GM18507 (cell line): ENCODE measurements at places on chromosomes 6 and 20.
A peak's percentile ranks its signal among the peaks of the same experiment; 100 is the strongest.

- no peak for DNase-seq
Measured at GRCh38 chr20:60941379-60941778, 310.7 kb upstream of the CDH4 start.

DNA sequence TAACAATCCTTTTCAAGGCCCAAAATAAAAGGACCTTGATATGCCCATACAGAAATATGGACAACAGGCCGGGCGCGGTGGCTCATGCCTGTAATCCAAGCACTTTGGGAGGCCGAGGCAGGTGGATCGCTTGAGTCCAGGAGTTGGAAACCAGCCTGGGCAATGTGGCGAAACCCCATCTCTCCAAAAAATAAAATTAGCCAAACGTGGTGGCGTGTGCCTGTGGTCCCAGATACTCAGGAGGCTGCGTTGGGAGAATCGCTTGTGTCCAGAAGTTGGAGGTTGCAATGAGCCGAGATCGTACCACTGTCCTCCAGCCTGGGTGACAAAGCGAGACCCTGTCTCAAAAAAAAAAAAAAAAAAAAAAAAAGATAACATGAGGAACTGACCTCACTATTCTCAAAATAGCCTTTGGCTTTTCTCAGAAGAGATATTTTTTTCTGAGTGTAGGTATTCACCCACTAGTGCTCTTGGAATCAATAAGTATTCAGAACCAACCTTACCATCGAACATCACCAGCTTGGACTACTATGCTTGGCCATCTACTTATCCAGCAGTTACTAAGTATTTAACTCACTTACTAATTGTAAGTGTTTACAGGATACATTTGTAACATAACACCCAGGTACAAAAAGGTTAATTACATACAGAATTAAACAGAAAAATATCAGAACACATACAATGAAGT, 99.2 kb downstream of the OR2B2 start:
- DNase-seq = no peak

- no peak for DNase-seq
Measured at GRCh38 chr6:42520786-42521607, 42.8 kb upstream of the UBR2 start.

- no peak for DNase-seq
Measured at GRCh38 chr20:56088375-56088774, 83.1 kb upstream of the CBLN4 start.

- no peak for DNase-seq
Measured at GRCh38 chr6:36546308-36546919, 865 bp downstream of the STK38 start.

DNA sequence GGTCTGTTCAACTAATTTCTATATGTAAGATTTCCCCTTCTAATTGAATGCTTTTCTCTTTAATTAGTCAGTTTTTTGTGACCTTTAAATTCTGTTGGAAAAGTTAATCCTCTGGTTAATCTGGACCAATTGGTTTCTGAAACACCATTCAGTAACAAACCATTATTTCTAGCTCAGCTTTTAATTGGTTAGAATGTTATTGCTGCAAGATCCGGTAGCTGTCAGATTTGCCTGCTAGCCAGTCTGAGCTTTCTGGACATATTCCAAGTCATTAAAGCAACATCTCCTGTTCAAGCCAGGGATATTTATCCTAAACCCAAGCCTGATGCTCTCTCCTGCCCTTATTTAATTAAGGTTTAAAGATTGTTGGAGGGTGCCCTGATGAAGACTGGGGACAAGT, 55.1 kb upstream of the FBXL4 start:
- DNase-seq = no peak

DNA sequence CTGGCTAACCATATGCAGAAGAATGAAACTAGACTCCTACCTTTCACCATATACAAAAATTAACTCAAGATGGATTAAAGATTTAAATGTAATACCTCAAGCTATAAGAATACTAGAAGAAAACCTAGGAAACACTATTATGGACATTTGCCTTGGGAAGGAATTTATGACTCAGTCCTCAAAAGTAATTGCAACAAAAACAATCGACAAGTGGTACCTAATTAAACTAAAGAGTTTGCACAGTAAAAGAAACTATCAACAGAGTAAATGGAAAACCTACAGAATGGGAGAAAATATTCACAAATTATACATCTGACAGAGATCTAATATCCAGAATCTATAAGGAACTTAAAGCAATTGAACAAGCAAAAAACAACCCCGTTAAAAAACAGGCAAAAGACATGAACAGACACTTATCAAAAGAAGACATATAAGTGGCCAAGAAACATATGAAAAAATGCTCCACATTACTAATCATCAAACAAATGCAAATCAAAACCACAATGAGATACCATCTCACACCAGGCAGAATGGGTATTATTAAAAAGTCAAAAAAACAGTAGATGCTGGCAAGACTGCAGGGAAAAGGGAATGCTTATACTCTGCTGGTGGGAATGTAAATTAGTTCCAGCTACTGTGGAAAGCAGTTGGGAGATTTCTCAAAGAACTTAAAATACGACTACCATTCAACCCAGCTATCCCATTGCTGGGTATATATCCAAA, 31.9 kb downstream of the RALGAPB start:
- DNase-seq = no peak

GRCh38 chr20:16125816-16126215, 447.4 kb downstream of the KIF16B start:
- DNase-seq = no peak

DNA sequence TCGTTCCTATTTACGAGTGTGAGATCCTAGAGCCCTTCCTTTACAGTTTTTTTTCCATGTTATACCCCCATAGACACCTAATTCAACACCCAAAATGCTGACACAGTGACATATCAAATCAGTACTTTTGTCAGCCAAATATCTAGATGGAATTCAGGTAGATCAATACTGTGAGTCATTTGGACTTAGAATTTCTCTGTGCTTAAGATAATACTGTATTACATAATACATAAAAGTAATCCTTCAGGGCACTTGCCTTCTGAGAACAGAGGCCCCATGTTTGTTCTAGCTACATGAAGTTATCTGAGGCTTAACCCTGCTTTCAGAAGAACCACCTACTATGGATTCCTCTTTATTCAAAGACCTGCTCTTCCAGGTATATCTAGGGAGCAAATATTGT, 623.1 kb downstream of the PHF3 start:
- DNase-seq = no peak

GRCh38 chr6:2205396-2205795, 40.0 kb downstream of the GMDS start:
- no peak for DNase-seq

- DNase-seq = no peak
Measured at GRCh38 chr20:62709537-62709905, 885 bp downstream of the NTSR1 start.

- DNase-seq = no peak
Measured at GRCh38 chr6:19325335-19325789, 511.8 kb upstream of the ID4 start.

- no peak for DNase-seq
Measured at GRCh38 chr6:1585669-1586049, 24.1 kb upstream of the FOXC1 start.

- no peak for DNase-seq
Measured at GRCh38 chr20:47232518-47232917, 124.0 kb downstream of the ZMYND8 start.

GRCh38 chr20:11332381-11332780, 585.3 kb upstream of the BTBD3 start:
- no peak for DNase-seq

GRCh38 chr20:63268671-63269439, 3.8 kb upstream of the ARFGAP1 start:
- no peak for DNase-seq

DNA sequence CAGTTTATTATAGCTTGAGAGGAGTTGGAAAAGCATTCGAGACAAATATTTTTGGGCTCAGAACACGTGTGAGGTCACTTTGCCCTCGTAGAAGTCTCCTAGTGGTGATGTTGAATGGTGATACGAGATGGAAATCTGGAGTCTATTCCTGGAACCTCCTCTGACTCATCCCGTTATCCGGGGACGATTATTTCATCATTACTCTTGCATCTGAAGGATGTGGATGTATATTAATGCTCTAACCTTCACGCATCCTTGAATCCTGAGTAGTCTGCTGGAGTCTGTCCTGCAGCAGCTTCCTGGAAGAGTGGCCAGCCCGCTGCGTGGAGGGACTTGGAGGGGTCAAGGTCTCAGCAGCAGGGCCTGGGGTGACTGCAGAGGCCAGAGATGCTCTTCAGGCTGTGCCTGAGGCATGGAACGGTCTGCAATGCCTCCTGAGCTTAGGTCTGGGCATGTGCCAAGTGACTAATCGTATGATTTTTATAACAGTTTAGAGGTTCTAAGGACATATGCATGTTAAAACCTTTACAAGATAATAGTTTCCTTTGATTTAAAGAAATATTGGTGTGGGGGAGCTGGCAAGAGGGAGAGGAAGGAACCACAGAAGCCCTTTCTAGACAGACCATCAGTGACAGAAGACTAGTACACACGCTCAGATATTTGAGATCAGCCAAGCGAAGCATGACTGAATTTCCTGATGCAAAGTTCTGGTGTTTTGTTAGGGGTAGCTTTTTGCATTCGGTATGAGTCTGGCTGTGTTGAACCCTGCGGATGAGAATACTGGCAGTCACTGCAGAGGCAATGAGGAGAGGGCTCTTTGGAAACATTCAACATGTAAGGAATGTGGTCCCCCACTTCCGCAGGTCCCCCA, 400.2 kb downstream of the QKI start:
- no peak for DNase-seq

- DNase-seq = no peak
Measured at GRCh38 chr6:158625881-158626305, 18.6 kb downstream of the DYNLT1 start.

DNA sequence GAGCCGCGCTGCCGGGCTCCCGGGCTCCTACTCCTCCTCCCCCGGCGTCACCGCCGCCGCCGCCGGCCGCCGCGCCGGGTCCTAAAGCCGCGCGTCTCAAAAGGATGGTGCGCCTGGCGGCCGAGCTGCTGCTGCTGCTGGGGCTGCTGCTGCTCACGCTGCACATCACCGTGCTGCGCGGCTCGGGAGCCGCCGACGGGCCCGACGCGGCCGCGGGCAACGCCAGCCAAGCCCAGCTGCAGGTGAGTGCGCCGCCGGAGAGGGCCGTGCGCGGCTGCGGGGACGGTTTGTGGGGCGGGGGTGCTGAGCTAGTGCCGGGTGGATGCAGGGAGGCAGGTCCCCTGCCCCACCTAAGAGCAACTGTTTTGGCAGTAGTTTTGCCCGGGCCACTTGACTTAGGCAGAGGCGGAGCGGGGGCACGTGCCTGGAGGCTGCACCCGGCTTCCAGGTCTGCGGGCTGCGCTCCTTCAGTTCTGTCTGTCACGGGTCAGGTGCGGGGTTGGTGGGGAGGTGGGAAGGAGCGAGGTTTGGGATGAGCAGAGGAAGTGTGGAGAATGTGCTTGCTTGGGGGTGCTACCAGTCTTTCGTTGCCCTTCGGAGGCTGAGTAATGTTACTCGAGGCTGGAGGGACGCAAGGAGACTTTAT, 722 bp downstream of the ISM1 start:
- peak; percentile 22 for DNase-seq

- no peak for DNase-seq
Measured at GRCh38 chr6:13235339-13235738, 93.0 kb downstream of the TBC1D7 start.

- peak; percentile 12 for DNase-seq
Measured at GRCh38 chr20:50449738-50450492, 60.3 kb upstream of the PTPN1 start.

DNA sequence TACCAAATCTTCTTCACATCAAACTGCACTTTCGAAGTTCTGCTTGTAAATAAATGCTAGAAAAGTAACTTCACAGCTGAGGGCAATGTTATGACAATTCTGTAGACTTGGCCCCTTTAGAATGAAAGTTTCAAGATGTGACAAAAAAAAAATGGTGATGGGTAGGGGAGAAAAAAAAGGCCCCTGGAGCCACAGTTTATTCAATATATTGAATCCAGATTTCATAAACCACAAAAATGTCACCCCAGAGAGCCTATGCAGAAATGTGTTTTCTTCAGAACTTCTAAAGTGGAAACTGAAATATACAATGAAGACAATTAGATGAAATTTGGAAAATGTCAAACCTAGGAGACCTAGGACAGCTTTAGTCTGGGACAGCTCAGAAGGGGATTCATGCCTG, 143.1 kb downstream of the EDN3 start:
- DNase-seq = no peak

DNA sequence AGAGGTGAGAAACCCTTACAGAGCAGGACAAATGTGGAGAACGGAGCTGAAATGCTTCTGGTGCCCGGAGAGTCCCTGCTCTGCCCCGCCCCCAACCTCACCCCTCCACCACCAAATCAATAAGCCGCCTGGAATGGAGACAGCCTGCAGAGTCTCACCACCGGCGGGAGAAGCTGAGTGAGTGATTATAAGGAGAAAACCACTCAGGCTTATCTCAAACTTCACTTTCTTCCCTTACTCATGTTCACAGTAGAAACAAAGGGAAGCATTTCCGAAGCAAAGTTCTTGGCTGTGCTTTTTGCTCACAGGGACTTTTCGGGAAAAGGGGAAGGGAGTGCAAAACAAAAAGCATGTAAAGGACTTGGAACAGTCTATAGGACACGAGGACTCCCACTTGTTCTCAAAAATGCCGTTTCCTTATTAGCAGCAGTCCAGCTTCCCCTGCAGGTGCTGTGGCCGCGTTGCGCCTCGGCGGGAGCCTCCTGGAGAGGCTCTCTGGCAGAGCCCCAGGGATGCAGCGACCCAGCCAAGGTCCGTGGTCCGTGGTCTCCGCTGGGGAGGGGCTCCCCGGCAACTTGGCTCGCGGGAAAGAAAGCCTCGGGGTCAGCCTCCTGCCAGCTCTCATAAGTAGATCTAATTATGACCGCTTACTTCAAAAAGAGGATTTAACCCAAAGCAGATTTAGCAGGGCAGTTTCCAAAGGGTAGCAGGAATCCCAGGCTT, 64.8 kb upstream of the TMEM30A start:
- no peak for DNase-seq

DNA sequence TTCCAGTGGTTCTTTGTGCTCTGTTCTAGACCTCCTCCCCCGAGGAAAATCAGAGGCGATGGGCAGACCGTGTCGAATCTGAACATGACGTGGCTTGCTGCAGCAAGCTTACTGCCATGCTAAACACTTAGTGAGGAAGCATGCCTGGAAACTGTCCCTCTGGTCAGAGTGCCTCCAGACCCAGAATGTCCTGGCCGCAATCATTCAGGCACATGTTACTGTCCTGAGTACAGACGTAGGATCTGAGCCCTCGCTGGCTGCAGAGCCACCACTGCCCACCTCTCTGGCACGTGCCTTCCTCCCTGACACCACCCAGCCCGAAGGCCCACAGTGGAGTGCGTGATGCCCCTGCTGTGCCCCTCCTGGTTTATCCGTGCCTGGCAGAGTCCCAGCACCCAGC, 163.6 kb downstream of the SYNDIG1 start:
- no peak for DNase-seq

DNA sequence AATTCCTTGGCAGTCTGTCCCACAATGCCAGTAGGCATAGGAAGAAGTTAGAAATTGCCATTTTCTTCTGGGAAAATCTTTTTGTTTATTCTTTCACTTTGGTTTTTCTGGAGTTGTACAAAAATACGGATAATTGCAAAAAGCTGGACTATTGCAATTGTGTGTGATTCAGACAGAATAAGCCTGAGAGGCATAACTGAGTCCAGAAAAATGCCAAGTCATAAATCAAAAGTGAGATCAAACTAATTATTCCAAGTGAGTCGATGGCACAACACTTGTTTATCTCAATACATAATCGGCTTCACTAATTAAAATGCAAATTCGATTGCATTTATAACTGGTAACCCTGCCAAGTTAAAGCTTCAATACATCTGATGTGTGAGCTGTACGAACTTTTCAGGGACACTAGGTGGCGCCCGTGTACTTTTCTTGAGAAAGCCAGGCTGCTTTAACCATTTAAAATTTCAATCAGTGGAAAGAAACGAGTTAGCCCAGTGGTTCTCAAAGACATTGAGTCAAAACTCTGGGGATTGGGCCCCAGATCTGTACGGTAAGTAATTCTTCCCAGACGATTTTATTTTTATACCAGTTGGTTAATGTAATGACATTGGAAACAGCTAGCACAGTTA, 102.6 kb downstream of the LAMP5 start:
- peak; percentile 14 for DNase-seq
